ENCODE measurements at places on chromosomes 11 and 22.

GRCh38 chr11:121886005-121886734, 229.8 kb downstream of the BLID start:
- DNase-seq, result no peak
- no peaks in the 10 kb centered on the region for H3K36me3 ChIP-seq
- H3K4me1 ChIP-seq, result no peaks in the 10 kb centered on the region
- no peak overlapping the region for H3K4me3 ChIP-seq
- H3K27me3 ChIP-seq, result peaks cover 3% of the 10 kb centered on the region
- no peak overlapping the region for H3K27ac ChIP-seq

- no peak for DNase-seq
- no peak overlapping the region for H3K27ac ChIP-seq
- no peak overlapping the region for H3K4me3 ChIP-seq
- H3K36me3 ChIP-seq, result no peaks in the 10 kb centered on the region
- H3K27me3 ChIP-seq, result peaks cover 65% of the 10 kb centered on the region
Observed at GRCh38 chr11:46279126-46280099, 2.0 kb downstream of the CREB3L1 start.

DNA sequence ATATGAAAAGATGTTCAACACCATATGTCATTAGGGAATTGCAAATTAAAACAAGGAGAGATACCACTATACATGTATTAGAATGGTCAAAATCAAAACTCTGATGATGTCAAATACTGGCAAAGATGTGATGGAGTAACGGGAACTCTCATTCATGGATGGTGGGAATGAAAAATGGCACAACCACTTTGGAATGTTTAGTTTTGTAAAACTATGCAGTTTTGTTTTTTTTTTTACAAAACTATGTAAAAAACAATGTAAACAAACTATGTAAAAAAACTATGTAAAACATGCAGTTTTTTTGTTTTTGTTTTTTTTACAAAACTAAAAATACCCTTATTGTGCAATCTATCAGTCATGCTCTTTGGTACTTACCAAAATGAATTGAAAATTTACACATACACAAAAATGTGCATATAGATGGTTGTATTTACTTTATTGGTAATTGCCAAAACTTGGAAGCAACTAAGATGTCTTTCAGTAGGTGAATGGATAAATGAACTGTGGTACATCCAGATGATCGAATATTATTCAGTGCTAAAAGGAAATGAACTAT, 5.0 kb upstream of the USP47 start:
- DNase-seq, result no peak
- H3K27me3 ChIP-seq, result peaks cover 28% of the 10 kb centered on the region
- no peak overlapping the region for H3K27ac ChIP-seq
- peaks cover 5% of the 10 kb centered on the region for H3K4me1 ChIP-seq
- H3K36me3 ChIP-seq, result no peaks in the 10 kb centered on the region

DNA sequence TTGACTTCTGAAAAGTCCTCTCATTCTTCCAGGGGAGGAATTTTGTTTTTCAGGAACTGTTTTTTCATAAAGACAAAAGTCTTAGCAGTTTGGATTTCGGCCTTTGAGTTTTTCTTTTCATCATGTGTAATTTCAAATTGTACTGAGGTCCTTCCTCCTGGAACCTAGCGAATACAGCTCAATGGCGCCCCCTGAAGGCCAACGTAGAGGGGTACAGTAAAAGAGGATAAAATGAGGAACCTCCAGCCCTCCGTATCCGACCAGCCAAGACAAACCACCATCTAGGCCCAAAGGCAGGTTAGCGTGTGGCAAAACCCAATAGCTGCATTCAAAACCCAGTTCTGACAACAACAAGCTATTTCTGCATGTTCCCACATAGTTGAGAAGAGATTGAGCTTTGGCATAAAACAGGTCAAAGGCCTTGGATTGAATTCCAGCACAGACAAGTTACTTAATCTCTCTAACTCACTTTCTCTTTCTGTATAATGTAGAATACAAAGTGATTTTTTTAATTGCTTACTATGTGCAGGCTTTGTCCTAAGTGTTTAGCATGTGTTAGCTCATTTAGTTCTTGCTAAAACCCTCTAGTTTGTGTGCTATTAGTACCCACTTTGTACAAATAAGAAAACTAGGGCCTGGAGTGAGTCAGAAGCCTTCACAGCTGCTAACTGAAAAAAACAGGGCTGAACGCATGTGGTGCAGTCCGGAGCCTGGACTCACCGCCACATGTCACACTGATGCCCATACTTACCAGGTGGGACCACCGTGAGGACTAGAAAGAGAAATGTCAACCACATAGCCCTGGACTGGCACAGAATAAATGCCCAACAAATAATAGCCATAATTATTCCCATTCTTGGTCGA, 43.2 kb upstream of the ETS1 start:
- peak overlapping the region; percentile 24 for H3K4me3 ChIP-seq
- H3K27ac ChIP-seq, result peak overlapping the region; percentile 71
- H3K36me3 ChIP-seq, result peaks cover 3% of the 10 kb centered on the region
- H3K4me1 ChIP-seq, result peaks cover 71% of the 10 kb centered on the region

DNA sequence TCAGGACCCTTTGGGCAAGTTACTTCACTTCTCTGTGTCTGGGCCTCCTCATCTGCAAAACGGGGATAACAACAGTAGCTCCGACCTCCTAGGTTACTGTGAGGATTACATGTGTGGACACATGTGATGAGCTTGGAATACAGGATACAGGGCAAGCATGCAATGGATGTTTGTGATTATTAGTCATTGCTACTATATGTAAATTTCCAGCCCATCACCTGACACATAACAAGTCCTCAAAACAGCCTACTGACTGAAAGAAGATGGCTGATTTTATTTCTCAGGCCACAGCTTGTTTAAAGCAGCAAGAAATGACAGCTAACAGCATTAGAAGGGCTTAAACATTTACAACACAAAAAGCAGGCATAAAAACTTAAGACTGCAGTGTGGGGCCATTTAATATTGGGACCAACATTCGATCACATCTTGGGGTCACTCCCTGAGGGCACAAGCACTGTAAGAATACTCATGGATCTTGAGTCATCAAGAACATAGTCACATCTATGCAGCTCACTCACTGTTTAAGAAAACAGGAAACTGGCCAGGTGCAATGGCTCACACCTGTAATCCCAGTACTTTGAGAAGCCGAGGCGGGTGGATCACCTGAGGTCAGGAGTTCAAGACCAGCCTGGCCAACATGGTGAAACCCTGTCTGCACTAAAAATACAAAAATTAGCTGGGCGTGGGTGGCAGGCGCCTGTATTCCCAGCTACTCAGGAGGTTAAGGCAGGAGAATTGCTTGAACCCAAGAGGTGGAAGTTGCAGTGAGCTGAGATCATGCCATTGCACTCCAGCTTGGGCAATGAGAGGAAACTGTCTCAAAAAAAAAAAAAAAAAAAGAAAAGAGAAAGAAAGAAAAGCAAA, 49.5 kb downstream of the ABTB2 start:
- no peak overlapping the region for H3K4me3 ChIP-seq
- peaks cover 19% of the 10 kb centered on the region for H3K4me1 ChIP-seq
- no peaks in the 10 kb centered on the region for H3K36me3 ChIP-seq
- peaks cover 5% of the 10 kb centered on the region for H3K27me3 ChIP-seq
- peak overlapping the region; percentile 6 for H3K27ac ChIP-seq
- DNase-seq, result no peak

DNA sequence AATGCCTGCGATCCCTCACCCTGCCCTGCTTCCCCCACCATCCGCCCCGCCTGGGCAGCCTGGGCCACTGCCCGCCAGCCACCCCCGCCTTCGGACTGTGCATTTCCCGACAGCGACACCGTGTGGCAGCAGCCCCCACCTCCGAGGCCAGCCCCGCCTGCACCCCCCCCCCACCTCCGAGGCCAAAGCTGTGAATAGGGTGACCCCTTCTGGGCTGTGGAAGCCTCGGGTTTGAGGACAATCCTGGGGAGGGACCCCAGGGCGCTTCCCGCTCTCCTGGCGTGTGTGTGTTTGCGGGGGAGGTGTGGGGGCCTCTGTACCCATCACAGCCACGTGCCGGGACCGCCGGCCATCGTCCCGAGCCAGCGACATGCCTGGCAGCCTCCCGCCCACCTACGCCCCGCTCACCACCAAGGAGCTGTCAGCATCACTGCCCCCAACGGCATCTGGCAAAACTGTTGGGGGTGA, 33.8 kb upstream of the PPARA start:
- H3K4me3 ChIP-seq, result no peak overlapping the region
- peaks cover 4% of the 10 kb centered on the region for H3K4me1 ChIP-seq
- H3K27me3 ChIP-seq, result no peaks in the 10 kb centered on the region
- H3K27ac ChIP-seq, result no peak overlapping the region
- peak; percentile 89 for DNase-seq

- H3K4me3 ChIP-seq, result no peak overlapping the region
- H3K27me3 ChIP-seq, result no peaks in the 10 kb centered on the region
- no peak overlapping the region for H3K27ac ChIP-seq
Observed at GRCh38 chr11:63745304-63746170, 23.0 kb downstream of the ZFTA start.

- H3K4me3 ChIP-seq, result no peak overlapping the region
- H3K36me3 ChIP-seq, result no peaks in the 10 kb centered on the region
- H3K27ac ChIP-seq, result no peak overlapping the region
- no peaks in the 10 kb centered on the region for H3K4me1 ChIP-seq
- DNase-seq, result no peak
- H3K27me3 ChIP-seq, result no peaks in the 10 kb centered on the region
Observed at GRCh38 chr11:37812281-37812880, 1214.3 kb upstream of the RAG2 start.

DNA sequence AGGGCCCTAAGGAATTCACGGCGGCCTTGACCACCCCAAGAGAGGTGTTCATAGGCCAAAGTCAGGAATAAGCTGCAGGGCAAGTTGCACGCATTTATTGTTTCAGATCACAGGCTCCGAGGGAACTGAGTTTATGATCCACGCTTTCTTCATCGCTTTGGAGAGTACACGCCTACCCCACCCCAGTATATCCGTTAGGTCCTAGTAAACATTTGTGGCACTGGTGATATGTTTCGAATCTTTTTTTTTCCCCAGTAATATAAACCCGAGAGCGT, 805 bp downstream of the GANAB start:
- H3K27me3 ChIP-seq, result no peaks in the 10 kb centered on the region
- peaks cover 45% of the 10 kb centered on the region for H3K4me1 ChIP-seq
- H3K36me3 ChIP-seq, result peaks cover 32% of the 10 kb centered on the region

GRCh38 chr11:15006139-15006759, 34.1 kb upstream of the CALCA start:
- peaks cover 55% of the 10 kb centered on the region for H3K27me3 ChIP-seq
- H3K36me3 ChIP-seq, result no peaks in the 10 kb centered on the region
- peak; percentile 14 for DNase-seq
- no peak overlapping the region for H3K27ac ChIP-seq
- H3K4me1 ChIP-seq, result no peaks in the 10 kb centered on the region
- H3K4me3 ChIP-seq, result no peak overlapping the region

GRCh38 chr11:12167061-12168000, 56.9 kb downstream of the MICAL2 start:
- peak overlapping the region; percentile 73 for H3K27ac ChIP-seq
- H3K4me1 ChIP-seq, result peaks cover 38% of the 10 kb centered on the region
- H3K4me3 ChIP-seq, result no peak overlapping the region

- peaks cover 23% of the 10 kb centered on the region for H3K27me3 ChIP-seq
- peak overlapping the region; percentile 84 for H3K27ac ChIP-seq
- peaks cover 3% of the 10 kb centered on the region for H3K36me3 ChIP-seq
Observed at GRCh38 chr22:17118342-17118741, 2.8 kb downstream of the TMEM121B start.

GRCh38 chr11:15186146-15186545, 71.4 kb downstream of the INSC start:
- H3K4me3 ChIP-seq, result no peak overlapping the region
- no peaks in the 10 kb centered on the region for H3K36me3 ChIP-seq
- no peak for DNase-seq
- H3K27ac ChIP-seq, result no peak overlapping the region
- H3K27me3 ChIP-seq, result peaks cover 13% of the 10 kb centered on the region
- H3K4me1 ChIP-seq, result no peaks in the 10 kb centered on the region

DNA sequence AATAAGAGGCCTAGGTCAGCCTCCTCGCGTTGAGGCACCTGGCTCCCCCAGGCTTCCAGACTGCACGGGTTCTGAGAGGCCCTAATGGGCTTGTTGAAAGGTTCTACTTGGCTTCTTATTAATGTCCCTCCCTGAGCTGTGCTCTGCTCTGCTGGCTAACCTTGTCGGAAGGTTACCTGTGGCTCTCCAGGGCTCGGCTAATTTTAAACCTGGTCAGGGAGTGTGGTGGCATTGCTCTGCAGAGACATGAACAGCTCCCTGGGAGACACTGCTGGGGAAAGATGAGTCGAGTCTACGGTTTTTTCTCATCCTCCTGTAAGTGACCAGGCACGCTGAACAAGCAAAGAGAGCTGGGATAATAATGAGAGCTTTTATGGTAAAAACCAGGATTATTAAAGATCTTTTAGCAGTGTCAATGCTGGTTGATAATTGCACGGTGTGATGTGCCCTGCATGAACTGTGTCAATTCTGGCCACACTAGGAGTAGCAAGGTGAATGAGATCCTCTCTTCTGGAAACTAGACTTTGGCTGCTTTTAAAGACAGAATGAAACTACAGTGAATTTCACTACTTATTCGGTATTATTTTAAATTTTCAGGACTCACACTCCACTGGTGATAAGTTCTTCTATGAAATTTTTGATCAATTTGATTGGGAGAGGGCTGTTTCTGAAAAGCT, 70.7 kb downstream of the TEAD1 start:
- H3K27me3 ChIP-seq, result peaks cover 14% of the 10 kb centered on the region
- DNase-seq, result no peak
- H3K4me1 ChIP-seq, result no peaks in the 10 kb centered on the region
- H3K27ac ChIP-seq, result no peak overlapping the region
- H3K4me3 ChIP-seq, result no peak overlapping the region

DNA sequence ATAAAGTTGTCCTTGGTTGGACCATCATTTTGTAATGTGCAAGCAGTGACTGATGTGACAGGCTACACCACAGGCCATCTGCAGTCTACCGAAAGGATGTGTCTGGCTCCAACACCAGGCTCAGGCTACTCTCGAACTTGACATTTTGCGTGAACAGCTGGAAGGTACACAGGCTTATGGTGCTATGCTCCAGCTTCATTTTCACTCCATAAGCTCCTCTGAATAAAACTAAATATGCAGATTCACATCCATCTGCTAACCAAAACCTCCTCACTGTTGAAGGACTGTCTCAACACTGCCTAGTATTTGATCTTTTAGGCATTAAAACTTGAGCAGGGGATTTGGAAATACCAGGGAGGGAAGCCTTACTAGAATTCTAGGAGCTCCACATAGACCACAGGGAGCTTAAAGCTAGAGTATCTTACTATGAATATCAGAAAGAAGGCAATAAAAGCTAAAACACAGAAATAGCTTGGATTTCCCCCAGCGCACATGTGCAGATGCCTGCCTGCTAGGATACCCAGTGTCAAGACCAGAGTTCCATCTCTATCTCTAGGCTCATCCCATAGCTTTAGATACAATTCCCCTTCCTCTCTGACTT, 383.9 kb upstream of the FAT3 start:
- DNase-seq, result no peak
- no peaks in the 10 kb centered on the region for H3K4me1 ChIP-seq
- no peak overlapping the region for H3K4me3 ChIP-seq
- no peak overlapping the region for H3K27ac ChIP-seq
- no peaks in the 10 kb centered on the region for H3K27me3 ChIP-seq
